ENCODE measurements at places on chromosomes 16 and 17.
A peak's percentile ranks its signal among the peaks of the same experiment; 100 is the strongest.

DNA sequence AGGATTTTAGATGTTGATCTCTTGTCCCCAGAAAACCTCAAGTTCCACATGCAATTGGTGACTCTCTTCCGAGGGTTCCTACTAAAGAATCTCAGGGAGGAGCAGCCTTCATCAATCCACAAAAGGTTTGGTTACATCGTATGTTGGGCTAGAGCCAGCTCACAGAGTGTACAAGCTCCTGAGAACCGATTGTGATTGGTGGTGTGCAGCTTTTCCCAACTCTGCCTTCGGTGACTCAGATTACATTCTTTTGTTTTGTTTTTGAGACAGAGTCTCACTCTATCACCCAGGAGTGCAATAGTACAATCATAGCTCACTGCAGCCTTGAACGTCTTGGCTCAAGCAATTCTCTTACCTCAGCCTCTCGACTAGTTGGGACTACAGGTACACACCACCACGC lies 172.4 kb downstream of the PMP22 start:
- no peak for DNase-seq

DNA sequence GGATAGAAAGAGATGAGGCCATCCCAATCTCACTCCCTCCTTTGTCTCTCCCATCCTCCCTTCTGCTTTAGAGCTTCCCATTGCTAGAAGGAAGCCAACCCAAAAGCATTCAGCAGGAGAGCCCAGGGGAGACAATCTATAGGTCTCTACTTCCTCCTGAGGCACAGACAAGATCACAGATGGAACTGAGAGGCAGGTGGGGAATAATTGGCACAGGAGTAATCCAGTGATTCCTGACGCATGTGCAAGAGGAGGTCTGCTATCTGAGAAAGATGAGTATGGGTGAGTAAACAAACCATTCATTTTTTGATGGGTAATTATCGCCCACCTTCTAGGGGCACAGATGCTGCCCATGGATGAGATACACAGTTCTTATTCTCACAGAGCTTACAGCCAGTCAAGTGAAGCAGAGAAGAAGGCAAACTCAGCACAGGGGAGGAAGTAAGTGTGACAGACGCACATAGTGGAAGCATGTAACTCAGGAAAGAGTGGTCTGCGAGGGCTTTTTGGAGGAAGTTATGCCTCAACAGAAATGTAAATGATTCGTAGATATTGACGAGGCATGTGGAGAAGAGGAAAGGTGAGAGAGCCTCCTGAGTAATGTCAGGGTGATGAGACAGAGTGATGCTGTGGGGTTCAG lies 88.9 kb upstream of the HLF start:
- peak; percentile 34 for DNase-seq

GRCh38 chr17:68455901-68456338 lies 1.4 kb downstream of the WIPI1 start:
- no peak for DNase-seq

DNA sequence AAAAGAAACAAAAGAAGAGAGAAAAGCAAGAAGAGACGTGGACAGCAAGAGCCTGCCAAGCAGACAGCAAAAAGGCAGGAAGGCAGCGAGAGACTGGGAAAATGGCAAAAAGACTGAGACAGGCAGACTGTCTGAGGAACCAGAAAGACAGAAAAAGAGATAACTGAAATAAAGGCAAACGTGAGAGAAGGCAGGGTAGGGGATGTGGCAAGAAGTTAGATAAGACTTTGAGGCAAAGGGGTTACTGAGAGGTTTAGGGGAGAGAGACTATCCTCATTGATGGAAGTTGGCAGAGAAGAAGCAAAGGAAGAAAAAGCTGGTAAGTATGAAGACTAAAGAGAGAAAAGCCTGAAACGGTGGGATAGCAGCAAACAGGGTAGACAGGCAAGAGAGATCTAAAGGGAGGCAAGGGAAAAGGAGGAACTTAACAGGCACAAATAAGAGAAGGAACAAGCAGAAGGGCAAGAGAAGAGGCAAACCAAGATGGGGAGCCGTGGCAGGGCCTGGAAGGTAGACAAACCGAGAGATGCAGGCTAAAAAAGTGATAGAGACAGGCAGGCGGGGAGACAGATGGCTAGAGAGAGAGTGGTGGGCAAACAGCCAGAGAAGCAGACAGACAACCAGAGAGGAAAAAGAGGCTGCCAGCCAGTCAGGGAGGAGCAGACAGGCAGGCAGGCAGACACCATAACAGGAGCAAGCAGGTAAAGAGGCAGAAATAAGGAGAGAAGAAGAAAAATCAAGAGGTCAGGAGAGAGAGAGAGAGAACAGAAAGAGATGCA lies 7.1 kb upstream of the CHD3 start:
- DNase-seq: no peak

GRCh38 chr17:79870540-79870939 lies 31.3 kb upstream of the CBX4 start:
- no peak for DNase-seq

GRCh38 chr16:88063211-88063773 lies 112.1 kb downstream of the BANP start:
- no peak for DNase-seq

DNA sequence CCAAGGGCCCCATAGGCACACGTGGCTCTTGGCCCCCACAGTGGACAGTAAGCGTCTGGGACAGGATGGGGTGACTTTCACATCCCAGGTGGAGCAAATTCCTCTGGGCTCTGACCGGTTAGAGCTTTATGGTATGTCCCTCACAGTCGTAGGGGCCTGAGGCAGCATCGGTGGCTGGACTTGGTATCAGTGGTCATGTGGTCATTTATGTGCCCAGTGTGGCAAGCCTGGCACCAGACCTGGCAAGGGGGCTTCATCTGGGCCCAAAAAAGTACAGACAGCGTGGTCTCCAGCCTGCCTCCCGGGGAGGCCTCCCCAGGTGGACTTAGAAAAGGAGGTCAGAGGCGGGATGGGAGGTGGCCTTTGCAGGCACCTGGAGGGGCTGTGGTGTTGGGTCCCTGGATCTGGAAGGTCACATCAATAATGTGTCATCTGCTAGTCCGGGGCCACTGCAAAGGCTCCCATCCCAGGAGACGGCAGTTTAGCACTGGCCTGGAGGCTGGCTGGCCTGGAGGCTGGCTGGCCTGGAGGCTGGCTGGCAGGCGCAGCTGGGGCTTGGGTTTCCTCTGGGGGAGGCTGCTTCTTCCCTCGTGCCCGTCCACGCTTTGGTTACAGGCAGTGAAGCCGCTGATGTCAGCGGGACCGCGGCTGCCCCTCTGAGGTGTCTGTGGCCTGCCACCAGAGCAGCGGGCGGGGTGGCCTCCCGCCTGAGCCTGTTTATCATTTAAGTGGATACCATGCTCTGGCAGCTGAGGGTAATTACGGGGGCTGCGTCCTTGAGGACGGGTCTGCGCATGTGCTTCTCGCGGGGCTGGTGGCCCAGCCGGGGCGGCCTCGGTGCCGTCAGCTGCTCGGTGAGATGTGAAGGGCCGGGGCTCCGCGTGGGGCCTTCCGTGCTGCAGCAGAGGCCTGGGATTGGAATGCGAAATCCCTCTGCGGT lies 20.7 kb upstream of the CBX4 start:
- DNase-seq: no peak

- no peak for DNase-seq
Measured at GRCh38 chr17:60743799-60744198, 66.1 kb downstream of the BCAS3 start.

- no peak for DNase-seq
Measured at GRCh38 chr17:59505610-59506276, 59.7 kb upstream of the DHX40 start.

- no peak for DNase-seq
Measured at GRCh38 chr17:49994085-49995054, 654 bp downstream of the DLX3 start.

- DNase-seq: no peak
Measured at GRCh38 chr16:1349951-1350350, 1.7 kb downstream of the TSR3 start.

- no peak for DNase-seq
Measured at GRCh38 chr17:1111599-1112443, 68.0 kb downstream of the ABR start.

DNA sequence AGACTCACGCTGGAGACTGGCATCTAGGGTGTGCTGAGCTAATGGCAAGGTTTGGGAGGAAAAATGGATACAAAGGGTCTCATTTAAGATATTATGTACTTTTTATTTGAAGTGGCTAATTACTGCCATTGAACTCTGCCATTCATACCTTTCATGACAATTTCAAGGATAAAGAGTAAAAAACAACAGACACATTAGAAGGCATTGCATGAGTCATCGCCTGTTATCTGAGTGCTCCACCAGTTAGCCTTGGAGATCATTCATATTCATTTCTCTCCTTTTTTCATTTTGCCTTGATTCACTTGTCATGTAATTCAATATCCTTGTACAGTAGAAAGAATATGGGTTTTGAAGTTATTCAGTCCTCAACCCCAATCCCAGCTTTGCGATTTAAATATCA lies 109.5 kb downstream of the CDH8 start:
- no peak for DNase-seq

GRCh38 chr16:17403156-17403809 lies 67.5 kb downstream of the XYLT1 start:
- DNase-seq: no peak

GRCh38 chr17:8376271-8377067 lies at the start of gene KRABD2:
Gene KRABD2 (minus strand): TSS chr17:8376704.
- DNase-seq: peak; percentile 77

GRCh38 chr16:8229011-8229520 lies 361.2 kb downstream of the TMEM114 start:
- DNase-seq: no peak

DNA sequence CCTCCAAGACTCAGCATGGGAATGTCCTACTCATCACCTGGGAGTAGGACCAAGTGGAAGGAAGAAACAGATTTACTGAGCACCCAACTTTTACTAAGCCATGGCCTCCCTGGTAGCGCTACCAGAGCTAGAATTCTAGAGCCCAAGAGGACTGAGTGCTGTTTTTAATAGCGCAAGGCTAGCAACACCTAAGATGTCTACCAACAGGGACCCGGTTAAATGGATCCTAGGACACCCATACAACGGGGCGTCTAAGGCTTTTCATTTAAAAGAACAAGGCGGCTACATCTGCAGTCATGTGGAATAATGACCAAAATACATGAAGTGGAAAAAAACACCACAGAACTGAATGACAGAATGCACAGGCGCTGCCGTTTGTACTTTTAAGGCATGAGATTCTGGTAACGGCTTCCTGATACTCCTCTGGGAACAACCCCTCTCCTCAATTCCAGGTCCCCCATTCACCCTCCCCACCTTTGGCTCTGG lies 5.1 kb downstream of the GGA2 start:
- peak; percentile 58 for DNase-seq

DNA sequence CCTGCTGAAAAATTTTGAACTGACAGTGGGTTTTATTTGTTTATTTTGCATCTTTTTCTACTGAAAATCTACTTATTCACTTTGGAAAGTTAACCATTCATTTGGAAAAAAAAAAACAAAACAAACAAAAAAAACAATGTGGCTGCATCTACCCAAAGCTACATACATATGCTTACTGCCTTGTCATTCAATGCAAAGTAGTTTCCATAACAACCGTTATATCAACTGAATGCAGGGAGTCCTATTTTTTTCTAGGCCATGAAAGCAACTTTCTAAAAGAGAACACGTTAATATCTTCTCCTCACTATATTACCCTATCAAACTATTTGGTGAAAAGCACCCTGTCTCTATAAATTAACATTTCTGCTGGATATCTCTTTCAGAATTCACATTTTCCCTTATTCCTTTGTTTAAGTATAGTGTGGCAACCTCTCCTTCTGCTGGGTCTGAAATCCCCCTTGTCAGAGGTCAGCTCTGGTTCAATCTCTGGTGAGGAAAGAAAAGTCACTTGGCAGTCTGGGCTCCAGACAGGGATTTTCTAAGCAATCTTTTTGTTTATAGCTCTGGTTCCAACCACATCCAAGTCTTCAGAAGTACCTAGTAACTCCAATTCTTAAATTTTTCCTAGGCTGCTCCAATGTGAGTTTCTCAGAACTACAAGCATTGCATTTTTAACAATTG lies 528.4 kb upstream of the TOM1L1 start:
- no peak for DNase-seq

- DNase-seq: peak; percentile 73
Measured at GRCh38 chr17:64291268-64291851, 28.3 kb upstream of the TEX2 start.

DNA sequence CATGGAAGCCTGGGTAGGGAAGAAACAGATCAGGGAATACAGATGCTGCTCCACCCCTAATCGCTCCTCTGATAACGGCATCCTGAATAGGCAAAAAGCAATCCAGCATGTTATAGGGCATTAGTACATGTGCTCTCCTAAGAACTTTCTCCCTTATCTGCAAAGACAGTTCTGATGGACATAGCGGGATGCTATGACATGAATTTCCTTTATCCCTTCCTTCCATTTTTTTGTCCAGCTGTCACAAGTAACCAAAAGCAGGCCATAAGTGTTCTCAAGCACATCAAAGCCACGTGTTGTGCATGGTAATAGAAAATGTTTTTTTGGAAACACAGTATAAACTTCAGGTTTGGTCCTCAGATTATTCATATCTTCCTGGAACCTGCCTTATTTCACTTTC lies 141.4 kb upstream of the MON1B start:
- DNase-seq: no peak

- DNase-seq: peak; percentile 87
Measured at GRCh38 chr17:81831957-81832607, 1.0 kb downstream of the MCRIP1 start.

- DNase-seq: no peak
Measured at GRCh38 chr17:75364078-75364477, 41.4 kb downstream of the GRB2 start.

GRCh38 chr17:76458580-76459490 lies 5.9 kb upstream of the UBE2O start:
- DNase-seq: peak; percentile 69

- no peak for DNase-seq
Measured at GRCh38 chr16:85379041-85380001, 233.8 kb upstream of the GSE1 start.

DNA sequence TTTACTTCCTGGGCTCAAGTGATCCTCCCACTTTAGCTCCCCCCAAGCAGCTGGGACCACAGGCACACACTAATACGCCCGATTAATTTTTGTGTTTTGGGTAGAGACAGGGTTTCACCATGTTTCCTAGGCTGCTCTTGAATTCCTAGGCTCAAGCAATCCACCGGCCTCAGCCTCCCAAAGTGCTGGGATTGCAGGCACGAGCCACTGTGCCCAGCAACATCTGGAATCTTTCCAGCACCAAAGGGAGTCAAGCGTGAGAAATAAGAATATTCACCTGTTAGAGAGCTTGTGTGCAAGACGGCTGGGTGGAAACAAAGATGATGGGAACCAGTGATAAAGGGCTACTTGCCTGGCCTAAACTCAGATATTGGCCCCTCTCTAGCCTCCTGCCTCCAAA lies 14.2 kb upstream of the ALOX12B start:
- DNase-seq: no peak

DNA sequence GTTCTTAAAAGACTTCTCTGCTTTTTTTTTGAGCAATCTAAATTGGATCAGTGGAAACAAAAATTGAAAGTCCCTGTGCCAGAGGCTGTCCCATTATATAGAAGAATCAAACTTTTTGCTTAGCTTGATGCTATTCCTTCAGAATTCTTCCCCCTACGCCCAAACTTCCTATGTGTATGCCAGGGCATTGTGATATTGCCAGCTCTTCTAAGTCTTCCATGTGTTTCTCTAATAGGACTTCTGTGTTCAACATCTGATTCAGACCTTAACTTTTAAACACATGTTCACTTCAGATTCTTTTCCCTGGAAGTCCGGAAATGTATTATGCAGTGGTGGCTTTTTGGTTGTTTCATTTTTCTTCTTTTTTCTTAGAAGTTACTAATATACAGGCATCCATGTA lies 18.7 kb downstream of the PTRH2 start:
- no peak for DNase-seq
